ENCODE measurements at places on chromosomes 4 and X.

GRCh38 chrX:100404851-100405250 is 5.2 kb downstream of the PCDH19 start:
- DNase-seq, result no peak

DNA sequence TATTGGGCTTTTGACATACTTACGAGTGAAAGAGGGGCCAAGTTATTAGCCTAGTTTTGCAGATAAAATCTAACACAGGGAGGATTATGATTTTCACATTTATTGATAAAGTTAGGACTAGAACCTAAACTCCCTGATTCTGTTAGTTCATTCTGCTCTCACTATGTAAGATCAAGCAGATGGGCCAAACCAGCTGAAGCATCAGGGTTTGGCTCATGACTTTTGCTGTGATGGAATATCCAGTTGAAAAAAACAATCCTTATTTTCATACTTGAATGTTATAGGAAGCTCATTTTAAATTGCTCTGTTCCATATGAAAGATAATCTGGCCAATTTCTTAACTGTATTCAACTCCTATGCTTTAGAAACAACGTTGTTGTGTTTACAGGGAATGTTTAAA is 21.2 kb downstream of the SPRY1 start:
- DNase-seq, result no peak

- DNase-seq, result no peak
These were observed 221.0 kb downstream of the PALLD start for GRCh38 chr4:168717847-168718246.

DNA sequence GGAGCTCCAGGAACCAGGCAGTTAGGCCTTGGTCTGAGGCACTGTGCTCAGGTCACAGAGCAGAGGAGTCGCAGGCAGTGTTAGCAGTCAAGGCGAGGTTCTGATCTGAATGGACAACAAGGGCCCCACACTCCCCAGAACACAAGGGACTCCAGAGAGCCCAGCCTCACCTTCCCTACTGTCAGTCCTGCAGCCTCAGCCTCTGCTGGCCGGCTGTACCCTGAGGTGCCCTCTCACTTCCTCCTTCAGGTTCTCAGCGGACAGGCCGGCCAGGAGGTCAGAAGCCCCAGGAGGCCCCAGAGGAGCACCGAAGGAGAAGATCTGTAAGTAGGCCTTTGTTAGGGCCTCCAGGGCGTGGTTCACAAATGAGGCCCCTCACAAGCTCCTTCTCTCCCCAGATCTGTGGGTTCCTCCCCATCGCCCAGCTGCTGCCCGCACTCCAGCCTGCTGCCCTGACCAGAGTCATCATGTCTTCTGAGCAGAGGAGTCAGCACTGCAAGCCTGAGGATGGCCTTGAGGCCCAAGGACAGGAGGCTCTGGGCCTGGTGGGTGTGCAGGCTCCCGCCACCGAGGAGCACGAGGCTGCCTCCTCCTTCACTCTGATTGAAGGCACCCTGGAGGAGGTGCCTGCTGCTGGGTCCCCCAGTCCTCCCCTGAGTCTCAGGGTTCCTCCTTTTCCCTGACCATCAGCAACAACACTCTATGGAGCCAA is 26.2 kb downstream of the MAGEA9 start:
- no peak for DNase-seq

DNA sequence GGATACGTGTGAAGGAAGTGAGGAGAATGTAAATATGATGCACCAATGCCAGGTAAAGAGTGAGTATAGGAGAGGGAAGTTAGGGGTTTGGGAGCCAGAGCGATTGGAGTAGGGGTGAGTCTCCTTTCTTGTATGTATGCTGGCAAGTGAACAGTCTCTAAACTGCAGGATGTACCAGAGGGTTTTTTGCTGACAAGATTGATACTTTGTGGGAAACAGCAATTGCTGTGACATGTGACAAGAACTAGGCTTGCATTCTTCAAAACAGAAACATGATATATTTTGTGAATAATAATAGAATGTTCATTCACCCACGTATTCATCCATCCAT is 706 bp downstream of the CHIC1 start:
- DNase-seq, result no peak

GRCh38 chrX:129781134-129781672 is 1.5 kb downstream of the SASH3 start:
- no peak for DNase-seq
